ENCODE measurements at places on chromosomes 5 and 9.

GRCh38 chr5:74325866-74326265 is 314.7 kb downstream of the ENC1 start:
- no peak for DNase-seq

- DNase-seq = no peak
These were observed 1.3 kb downstream of the TERT start for GRCh38 chr5:1293416-1294205.

DNA sequence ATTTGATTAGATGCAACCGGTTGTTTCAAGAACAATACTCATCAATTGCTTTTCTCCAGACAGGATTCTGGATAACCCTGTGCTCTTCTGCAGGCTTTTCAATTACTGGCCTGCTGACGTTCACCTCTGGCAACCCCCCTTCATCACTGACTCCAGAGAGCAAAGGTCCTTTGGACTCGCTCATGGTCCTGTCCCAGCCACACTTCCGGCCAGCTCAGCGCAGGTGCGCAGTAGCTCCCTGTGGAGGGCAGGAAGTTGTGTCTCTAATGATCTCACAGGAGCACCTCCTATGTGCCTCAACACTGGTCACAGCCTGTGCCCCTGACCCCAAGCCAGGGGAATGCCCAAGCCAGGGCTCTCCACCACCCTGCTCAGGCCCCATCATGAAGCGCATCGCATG is 44.0 kb downstream of the OLFM1 start:
- DNase-seq = no peak

DNA sequence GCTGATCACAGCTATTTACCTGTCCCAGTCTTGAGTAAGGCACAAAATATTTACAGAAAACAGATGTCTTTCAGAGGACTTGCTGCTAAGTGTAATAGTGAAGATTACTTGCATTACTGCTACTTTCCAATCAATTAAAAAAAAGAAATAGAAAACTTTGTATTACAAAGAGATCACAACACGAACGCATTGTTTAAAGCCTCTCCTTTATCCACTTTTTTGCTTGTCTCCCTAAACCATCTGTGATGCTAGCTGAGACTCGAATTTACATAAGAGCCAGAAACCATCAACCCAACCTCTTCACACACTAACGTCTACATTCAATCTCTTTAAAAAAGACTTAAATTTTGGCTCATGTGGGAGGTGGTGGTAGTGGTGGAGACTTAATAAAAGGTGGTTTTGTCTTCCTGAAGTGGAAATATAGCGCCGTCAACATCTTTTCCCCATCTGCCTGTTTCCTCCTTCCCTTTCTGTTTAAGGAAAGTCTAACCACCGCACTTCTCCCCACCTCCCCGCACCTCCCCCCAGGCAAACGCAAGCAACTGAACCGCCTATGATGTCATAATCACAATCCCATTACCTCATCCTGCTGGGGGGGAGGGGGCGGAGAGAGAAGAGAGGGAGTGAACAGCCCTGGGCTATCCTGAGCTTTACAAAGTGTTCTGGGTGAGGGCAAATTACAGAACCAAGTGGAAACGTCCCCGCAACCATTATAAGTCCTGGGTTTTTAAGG is 948 bp upstream of the FAM53C start:
- DNase-seq = peak; percentile 68

GRCh38 chr9:90219548-90220118 is 423.0 kb downstream of the DIRAS2 start:
- DNase-seq = peak; percentile 32

DNA sequence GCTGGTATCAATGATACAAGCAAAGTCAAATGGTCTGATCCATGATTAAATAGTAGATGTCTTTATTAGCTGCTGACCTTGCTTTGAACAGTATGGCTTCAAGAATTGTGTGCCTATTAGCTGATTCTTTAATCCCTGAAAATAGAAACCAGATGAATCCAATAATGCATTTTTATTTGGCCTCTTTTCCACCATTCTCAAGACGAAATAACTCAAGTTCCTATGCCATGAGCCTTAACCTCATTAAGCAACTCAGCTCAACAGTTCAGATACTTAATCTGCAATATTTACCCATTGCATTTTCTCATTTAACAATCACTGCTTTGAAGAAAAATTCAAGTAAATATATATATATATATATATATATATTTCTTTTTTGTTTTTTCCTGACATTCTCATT is 588.6 kb upstream of the MEF2C start:
- DNase-seq = no peak

GRCh38 chr5:112930082-112930344 is 8.0 kb upstream of the REEP5 start:
- peak; percentile 49 for DNase-seq

- DNase-seq = no peak
These were observed 280.2 kb downstream of the SEMA5A start for GRCh38 chr5:9265441-9266287.

GRCh38 chr5:134077926-134078580 is 36.4 kb upstream of the TCF7 start:
- no peak for DNase-seq

- DNase-seq = no peak
These were observed 13.9 kb upstream of the SELENOP start for GRCh38 chr5:42825422-42826148.

DNA sequence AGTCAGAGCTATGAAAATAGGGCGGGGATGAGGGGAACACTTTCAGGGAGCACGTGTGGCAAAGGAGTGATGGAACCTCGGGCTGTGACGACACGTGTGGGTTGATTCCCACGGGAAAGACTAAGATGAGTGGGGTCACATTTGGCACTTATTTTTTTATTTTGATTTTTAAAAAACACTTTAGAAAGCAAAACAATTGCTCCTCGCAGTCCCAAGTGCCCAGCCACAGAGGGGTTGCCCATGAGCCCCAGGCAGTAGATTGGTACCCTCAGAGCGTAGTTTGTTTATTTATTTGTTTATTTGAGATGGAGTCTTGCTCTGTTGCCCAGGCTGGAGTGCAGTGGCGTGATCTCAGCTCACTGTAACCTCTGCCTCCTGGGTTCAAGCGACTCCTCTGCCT is 69.7 kb downstream of the WNK2 start:
- DNase-seq = no peak

DNA sequence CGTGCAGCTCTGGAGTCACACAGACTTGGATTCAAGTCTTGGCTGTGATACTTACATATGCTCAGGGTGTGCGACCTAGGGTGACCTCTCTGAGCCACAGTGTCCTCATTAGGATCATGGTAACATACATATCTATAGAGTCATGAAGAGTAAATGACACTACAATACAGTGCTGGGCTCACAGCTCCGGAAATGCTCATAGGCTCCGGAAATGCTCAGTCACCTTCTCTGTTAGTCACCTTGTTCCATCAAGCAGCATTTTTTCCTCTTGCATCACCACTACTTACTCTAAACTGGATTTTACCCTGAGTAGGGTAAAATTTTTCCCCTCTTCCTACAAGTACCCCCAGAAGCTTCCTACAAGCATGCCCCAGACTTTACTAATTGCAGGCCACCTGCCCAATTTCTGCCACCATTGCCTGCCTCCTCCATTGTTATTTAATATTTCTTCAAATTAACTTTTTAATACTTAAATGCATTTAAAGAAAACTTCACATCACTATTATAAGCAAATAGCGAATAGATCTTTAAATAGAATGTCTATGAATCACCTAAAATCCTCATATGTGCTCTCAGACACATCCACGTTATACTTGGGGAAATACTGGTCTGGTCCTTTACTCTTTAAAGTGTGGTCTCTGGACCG is 147.6 kb upstream of the SPRY4 start:
- no peak for DNase-seq

DNA sequence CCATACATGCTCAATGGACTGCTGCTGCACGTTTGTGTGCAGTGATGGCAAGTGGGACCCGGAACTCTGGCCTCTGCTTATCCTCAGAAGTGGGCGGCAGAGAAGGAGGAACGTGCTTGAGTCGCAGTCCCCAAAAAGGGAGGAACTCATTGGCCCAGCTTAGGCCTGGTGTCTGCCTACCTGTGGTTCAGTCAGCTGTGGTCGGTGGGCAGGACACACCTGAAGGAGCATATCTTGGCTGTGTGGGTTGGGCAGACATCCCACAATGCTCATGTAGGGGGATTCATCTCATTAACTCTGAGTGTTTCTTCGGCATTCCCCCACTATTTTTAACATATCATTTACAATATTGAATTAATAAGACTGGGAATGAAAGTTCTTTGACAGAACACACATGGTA is 122.9 kb upstream of the IL12B start:
- no peak for DNase-seq

DNA sequence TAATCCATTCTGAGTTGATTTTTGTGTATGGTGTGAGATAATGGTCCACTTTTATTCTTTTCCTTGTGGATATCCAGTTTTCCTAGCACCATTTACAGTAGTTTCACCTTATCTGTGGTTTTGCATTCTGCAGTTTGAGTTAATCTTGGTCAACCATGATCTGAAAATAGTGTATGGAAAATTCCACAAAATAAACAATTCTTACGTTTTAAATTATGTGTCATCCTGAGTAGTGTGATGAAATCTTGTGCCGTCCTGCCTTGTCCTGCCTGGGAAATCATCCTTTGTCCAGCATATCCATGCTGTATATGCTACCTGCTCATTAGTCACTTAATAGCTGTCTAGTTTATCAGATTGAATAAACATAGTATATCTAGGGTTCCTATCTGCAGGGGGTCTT is 42.1 kb downstream of the CDC42SE2 start:
- no peak for DNase-seq

GRCh38 chr5:77209495-77210090 is 887 bp upstream of the PDE8B start:
- DNase-seq = peak; percentile 22

DNA sequence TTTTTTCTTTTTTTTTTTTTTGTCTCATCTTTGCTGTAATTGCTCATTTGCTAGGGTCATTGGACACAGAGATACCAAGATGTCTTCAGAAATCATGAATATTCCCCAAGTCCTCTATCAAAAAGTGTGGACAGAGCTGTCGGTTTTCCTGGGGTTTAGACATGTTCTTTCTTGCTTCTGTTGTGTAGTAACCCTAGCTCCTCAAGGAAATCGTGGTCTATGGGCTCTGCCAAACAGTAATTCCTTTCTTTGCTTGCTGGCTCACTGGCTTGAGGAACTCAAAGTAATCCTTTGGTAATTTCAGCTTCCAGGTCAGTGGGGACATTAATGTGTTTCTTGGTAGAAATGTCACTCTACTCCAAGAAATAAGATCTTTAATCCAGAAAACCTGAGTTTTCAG is 101.7 kb downstream of the TMC1 start:
- no peak for DNase-seq

GRCh38 chr5:167565189-167565954 is 726.1 kb upstream of the WWC1 start:
- DNase-seq = no peak

DNA sequence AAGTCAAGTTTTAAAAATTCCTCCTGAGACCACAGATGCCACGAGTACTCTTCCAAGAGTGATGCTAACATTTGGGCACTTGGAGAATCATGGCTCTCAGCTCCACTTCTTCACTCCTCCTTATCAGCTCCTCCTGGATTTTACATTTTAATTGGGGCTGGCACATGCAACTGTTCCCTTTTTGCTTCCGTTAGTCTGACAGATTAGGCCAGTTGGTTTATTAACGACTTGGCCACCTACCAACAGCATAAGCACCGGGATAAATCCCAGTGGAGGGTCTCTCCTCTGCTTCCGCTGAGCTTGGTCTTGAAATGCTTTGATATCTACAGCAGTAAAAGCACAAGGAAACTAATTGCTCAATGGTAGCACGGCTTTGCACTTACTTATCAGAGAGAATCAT is 134.6 kb upstream of the RASEF start:
- DNase-seq = no peak

DNA sequence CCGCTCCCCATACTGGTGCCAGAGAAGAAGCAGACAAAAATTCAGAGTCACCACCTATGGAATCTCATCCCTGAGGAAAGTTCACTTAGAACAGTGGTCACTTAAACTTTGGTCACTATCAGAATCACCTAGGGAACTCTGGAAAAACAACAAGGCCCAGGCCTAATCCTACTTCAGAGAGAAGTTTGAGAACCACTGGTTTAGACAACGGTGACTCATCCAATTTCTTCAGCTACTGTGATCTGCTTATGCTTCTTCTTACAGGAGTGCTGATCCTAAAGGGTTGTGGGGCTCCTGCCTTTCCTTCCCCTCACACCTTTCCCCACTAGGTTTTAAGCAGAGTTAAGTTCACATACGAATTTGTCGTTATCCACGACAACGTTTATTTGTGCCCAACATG is 194.7 kb upstream of the KLF4 start:
- DNase-seq = no peak

DNA sequence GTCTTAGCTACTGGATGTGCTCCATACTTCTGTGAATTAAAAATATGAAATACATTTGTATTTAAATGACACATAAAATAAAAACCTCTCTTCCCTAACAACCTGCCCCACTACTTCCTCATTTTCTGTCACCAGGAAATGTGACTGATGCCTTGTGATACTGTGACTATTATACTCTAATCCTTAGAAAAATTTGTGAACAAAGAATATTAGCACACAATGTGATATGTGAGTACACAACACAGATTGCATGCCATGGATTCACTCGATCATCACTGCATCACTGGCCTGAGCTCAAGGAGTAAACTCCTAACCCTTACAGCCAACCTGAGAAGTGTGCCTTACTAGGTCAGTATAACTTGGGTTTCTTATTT is 281.0 kb downstream of the EFNA5 start:
- no peak for DNase-seq

- DNase-seq = no peak
These were observed 300 bp upstream of the SVEP1 start for GRCh38 chr9:110579862-110580219.

Measured in GM20000 (cell line).